Esophagus mucosa (tissue), 1 donor: ENCODE measurements at places on chromosomes 3 and 15.

GRCh38 chr3:98542623-98543022 lies 10.8 kb downstream of the GPR15 start:
- no peak for ATAC-seq

- peak; percentile 96 for ATAC-seq
Observed at GRCh38 chr3:112676659-112677234, 35.8 kb upstream of the CCDC80 start.

DNA sequence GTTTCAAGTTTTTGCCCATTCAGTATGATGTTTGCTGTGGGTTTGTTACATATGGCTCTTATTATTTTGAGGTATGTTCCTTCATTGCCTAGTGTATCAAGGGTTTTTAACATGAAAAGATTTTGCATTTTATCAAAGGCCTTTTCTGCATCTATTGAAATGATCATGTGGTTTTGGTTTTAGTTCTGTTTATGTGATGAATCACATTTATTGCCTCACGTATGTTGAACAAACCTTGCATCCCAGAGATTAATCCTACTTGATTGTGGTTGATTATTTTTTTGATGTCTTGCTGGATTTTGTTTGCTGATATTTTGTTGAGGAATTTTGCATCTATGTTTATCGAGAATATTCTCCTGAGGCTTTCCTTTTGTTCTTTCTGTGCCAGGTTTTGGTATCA lies 39.4 kb downstream of the TMCO5A start:
- ATAC-seq, result no peak

DNA sequence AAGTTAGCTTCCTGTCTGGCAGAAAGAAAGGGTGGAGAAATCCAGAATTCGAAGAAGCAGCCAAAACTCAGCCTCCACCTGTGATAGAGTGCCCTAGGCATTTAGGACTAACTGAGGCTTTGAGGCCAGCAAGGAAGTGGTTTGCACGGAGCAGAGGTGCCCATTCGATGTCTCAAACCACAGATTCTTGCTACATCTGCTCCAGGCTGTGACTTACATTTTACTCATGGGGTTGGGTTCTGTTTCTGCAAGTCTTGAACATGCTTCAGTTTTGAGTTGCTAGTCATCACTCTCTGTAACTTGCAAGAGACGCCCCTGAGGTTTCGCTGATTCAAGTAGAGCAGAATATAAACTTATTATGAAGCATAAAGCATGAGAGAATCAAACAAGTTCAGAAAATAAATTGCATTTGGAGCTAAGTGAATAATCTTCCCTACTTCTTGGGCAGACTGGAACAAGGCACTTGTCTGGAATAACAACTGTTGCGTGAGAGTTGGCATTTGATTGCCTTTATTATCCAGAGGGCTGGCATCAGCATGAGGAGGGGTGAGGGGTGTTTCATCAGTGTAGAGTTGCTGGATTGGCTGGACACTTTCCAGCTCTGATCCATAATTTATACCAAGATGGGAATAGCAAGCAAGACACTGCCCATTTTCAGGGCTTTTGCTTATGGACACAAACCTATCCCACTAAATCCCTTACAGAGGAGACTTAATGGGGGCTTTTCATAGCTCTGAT lies 256.5 kb downstream of the AGBL1 start:
- peak; percentile 97 for ATAC-seq

DNA sequence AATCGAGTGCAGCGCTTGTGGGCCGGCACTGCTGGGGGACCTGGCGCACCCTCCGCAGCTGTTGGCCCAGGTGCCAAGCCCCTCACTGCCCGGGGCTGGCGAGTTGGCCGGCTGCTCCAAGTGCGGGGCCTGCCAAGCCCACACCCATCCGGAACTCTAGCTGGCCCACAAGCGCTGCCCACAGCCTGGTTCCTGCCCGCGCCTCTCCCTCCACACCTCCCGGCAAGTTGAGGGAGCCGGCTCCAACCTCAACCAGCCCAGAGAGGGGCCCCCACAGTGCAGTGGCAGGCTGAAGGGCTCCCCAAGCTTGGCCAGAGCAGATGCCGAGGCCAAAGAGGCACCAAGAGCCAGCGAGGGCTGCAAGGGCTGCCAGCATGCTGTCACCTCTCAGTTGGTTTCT lies 73.4 kb downstream of the PLXNA1 start:
- ATAC-seq, result no peak
